Neural crest cell (in vitro differentiated cells): ENCODE measurements at places on chromosomes 7 and 10. TPM values are rescaled to one million over a fixed set of nuclear protein-coding genes. Genes with fewer than 3 reads are reported as not detected.

NPY gene
- not detected in 2 replicates for total RNA-seq

GNGT1 gene
- 0.65 and 1.0 TPM in 2 replicates for total RNA-seq

UCN3 gene
- total RNA-seq = not detected in 2 replicates

CYP3A4 gene
- not detected in 2 replicates for total RNA-seq

CYP26C1 gene
- total RNA-seq = 0.30 and 0.37 TPM in 2 replicates

CHST15 gene
- 1.3 and 1.5 TPM in 2 replicates for total RNA-seq

HOXA10 gene
- 0.35 TPM in 1 of 2 replicates, not detected in the other for total RNA-seq

MNX1 gene
- total RNA-seq = 0.14 and 0.34 TPM in 2 replicates

UNCX gene
- total RNA-seq = 2.4 and 2.7 TPM in 2 replicates

AKR1C3 gene
- total RNA-seq = 0.19 TPM in 1 of 2 replicates, not detected in the other

TBX20 gene
- 4.6 and 5.5 TPM in 2 replicates for total RNA-seq

TRIL gene
- total RNA-seq = 60.7 and 61.5 TPM in 2 replicates

DENND2A gene
- total RNA-seq = 29.8 and 33.7 TPM in 2 replicates

RPS24 gene
- 1,546 and 1,751 TPM in 2 replicates for total RNA-seq

NOS3 gene
- total RNA-seq = 6.1 and 7.4 TPM in 2 replicates

VGF gene
- 8.7 and 9.1 TPM in 2 replicates for total RNA-seq

GIMAP1 gene
- total RNA-seq = not detected in 2 replicates

MOGAT3 gene
- not detected in 2 replicates for total RNA-seq

CCL26 gene
- not detected in 2 replicates for total RNA-seq

FXYD4 gene
- not detected in 2 replicates for total RNA-seq

MICALL2 gene
- total RNA-seq = 17.7 and 18.7 TPM in 2 replicates

NDUFB8 gene
- 200 and 235 TPM in 2 replicates for total RNA-seq

CHAT gene
- 2.7 and 3.3 TPM in 2 replicates for total RNA-seq

MEOX2 gene
- 1.3 and 1.4 TPM in 2 replicates for total RNA-seq

RINT1 gene
- 18.8 and 21.5 TPM in 2 replicates for total RNA-seq

TMEM273 gene
- total RNA-seq = 0.37 TPM in 1 of 2 replicates, not detected in the other

NKX2-3 gene
- not detected in 2 replicates for total RNA-seq

TNKS2 gene
- total RNA-seq = 44.5 and 45.7 TPM in 2 replicates

CYP2C19 gene
- not detected in 2 replicates for total RNA-seq

OPN4 gene
- total RNA-seq = not detected in 2 replicates

LRRD1 gene
- total RNA-seq = 0.57 and 0.58 TPM in 2 replicates
